ENCODE measurements at places on chromosomes 13 and 19.

- no peak for DNase-seq
Measured at GRCh38 chr19:54682306-54682856, 19.6 kb downstream of the LILRB4 start.

- DNase-seq: no peak
Measured at GRCh38 chr13:42049454-42049813, 986 bp downstream of the DGKH start.

GRCh38 chr13:32535748-32536147 lies 2.8 kb downstream of the N4BP2L2 start:
- DNase-seq: no peak

DNA sequence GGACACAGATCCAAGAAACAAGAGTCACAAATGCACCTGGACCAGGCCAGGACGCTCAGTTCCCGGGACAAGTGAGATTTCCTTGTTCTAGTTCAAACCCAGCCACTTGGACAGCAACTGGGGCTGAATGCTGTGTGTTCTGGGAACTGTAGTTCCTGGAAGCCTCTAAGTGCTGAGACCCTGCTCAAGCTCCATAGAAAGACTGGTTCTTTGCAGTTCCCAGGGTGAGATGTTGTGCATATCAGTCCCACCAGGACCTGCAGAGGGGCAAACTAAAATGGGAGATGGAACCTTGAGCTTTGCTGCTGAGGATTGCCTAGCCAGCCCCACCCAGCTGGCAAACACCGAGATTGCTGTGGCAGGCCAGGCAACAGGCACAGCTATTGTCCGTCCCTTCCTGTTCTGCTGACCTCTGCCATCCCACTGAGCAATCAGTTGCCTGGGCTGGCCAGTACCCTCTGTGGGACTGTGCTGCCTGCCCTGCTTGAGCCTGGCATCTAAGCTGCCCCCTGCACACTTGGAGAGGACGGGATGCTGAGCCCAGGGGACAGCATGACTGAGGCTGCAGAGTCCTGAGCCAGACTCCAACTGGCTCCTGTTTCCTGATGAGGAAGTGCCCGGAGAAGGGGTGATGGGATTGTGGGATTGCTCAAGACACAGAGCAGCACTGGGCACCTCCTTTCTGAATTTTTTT lies 1.4 kb upstream of the GIPC1 start:
- DNase-seq: no peak

DNA sequence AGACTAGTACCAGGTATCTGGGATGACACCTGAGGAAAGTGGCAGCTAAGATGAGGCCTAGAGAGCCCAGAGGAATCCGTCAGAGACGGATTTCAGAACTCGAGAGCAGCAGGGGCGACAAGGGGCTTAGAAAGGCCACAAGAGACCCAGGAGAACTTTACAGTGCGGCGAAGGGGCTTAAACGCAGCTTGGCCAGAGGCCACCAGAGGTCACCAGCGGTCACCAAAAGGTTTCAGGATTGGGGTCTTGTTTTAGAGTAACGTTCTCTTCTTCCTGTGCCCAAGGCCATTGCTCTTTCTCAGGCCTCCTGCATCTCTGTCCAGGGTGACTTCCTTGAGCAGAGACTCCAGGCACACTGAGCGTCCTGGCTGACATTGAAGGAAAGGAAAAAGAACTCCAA lies 2.2 kb downstream of the ZSCAN22 start:
- DNase-seq: no peak
